Stomach (tissue), 19 donors: ENCODE measurements at places on chromosomes 12 and 14. TPM values are rescaled to one million over a fixed set of nuclear protein-coding genes. Genes with fewer than 3 reads are reported as not detected.

Gene MYH6
- total RNA-seq = not detected

Gene USP44
- 2.6 TPM for total RNA-seq

Gene KRT80
- total RNA-seq = 0.45 TPM

Gene NEUROD4
- not detected for total RNA-seq

Gene AGAP2
- total RNA-seq = under 0.01 TPM

Gene TROAP
- 8.5 TPM for total RNA-seq

DNA sequence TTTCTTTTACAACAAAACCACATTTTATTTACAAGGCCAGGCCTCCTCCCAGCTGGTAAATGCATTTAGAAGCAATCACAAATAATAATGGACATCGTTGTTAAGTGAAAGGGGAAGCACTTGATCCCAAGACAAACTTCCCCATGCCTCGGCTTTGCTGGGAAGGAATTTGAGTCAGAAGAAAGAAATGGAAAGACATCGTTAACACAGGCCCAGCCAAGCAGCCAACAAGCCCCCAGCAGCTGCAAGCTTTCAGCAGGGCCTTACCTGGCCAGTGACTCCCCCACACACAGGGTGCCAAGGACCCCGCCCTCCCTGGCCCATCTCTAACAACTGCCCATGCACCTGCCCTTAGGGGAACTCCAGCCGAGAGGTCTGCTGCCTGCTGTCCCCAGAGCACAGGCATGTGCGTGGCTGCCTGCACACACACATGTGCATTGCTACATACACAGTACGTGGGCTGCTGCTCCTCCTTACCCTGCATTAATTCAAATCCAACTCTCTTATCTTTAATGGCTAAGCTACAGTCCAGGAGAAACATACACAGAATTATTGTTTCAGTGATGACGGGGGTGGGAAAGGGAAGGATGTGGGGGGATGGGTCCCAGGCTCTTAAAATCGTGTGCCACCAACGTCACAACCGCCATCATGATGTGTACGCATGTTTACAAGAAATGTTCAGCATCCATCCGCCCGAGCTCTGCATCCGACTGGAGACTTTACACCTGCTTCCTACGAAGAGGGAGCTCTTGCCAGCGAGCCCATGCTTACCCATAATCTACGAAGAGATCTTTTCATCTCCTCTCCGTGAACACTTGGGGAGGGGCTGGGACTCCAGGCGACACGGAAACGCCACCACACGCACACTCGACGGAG lies 9.8 kb downstream of the BCL11B start:
- peak; percentile 79 for DNase-seq

GRCh38 chr12:89750389-89751351 lies 42.0 kb upstream of the ATP2B1 start:
- DNase-seq = no peak

GRCh38 chr12:92759634-92760268 lies 57.0 kb downstream of the PLEKHG7 start:
- no peak for DNase-seq

GRCh38 chr14:103133210-103134140 lies 10.2 kb downstream of the TNFAIP2 start:
- DNase-seq = peak; percentile 2

DNA sequence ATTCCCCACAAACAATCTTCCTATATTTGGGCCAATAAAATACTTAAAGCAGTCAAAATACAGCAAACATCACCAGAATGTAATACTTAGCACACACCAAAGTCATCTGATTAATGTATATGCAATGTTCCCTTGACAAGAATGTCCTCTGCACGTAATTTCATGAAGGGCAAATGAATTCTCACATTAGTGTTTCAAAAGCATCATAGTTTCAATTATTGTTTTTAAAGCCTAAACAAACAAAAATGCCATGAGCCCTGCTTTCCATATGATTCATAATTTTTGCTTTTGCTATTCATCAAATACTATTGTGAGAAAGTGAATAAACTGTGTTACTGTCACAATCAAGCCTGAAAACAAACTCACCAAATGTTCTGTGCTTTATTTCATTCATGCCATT lies 156.0 kb downstream of the EPS8 start:
- no peak for DNase-seq
